ENCODE measurements at places on chromosomes 1 and 21.

DNA sequence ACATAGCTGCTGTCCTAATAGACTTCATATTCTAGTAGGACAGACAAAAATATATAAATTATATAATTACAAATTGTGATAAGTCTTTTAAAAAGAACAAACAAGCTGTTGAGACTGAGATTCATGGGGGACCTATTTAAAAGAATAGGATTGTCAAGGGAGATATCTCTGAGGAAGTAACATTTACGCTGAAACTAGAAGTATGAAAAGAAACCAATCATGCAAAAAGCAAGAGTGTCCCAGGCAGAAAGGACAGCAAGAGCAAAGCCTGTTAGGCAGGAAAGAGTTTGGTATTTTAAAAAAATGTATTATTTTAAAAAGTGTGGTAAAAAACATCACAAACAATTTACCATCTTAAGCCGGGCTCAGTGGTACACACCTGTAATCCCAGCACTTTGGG is 9.1 kb upstream of the METTL13 start:
- no peak for DNase-seq

DNA sequence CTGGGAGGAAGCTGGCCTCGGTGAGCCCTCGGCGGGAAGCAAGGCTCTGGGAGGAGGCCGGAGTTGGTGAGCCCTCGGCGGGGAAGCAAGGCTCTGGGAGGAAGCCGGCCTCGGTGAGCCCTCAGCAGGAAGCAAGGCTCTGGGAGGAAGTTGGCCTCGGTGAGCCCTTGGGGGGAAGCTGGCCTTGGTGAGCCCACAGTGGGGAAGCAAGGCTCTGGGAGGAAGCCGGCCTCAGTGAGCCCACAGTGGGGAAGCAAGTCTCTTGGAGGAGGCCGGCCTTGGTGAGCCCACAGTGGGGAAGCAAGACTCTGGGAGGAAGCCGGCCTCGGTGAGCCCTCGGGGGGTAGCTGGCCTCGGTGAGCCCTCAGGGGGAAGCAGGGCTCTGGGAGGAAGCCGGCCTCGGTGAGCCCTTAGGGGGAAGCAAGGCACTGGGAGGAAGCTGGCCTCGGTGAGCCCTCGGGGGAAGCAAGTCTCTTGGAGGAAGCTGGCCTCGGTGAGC is 36.0 kb downstream of the KRTAP10-1 start:
- DNase-seq, result no peak

DNA sequence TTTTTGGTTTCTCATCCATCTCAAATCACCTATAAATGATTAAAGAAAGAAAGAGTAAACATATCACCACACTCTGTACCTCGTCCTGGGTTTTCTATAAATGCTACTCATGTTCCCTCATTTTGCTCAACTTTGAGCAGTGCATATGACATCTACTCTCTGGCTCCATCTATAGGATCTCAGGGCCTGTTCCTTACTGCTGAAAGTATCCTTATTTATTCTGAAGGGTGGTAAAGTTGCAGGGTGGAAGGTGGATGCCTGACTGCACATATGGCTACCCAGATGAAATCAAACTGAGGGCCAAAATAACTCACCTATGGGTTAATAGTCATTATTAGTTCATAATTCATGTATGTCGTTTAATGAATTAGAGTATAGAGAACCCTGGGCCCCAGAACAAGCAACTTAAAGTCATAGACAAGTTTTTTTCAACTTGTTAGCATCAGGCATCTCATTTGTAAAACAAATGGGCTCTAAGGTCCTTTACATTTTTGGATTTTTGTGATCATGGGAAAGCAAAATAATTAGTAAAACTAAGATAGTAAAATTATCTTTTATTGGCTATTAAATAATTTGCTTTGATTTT is 46.5 kb downstream of the NCF2 start:
- DNase-seq, result peak; percentile 45

DNA sequence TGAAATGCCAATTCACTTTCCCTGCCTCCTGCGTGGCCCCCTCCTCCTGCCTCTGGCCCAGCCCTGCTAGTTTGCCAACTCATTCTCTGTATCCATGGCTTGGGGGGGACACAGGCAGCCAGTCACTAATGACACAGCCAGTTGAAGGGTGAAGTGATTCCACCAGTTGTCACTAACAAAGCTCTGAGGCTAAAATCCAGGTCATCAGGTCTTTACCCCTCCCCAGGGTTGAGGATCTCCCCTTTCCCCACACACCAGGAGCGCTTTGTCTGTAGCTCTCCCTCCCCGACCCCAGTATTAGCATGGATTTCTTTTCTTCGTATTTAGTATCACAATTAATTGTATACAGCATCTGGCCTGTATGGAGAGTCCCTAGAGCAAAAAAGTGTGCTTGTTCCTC is 394.1 kb downstream of the RRAGC start:
- no peak for DNase-seq

DNA sequence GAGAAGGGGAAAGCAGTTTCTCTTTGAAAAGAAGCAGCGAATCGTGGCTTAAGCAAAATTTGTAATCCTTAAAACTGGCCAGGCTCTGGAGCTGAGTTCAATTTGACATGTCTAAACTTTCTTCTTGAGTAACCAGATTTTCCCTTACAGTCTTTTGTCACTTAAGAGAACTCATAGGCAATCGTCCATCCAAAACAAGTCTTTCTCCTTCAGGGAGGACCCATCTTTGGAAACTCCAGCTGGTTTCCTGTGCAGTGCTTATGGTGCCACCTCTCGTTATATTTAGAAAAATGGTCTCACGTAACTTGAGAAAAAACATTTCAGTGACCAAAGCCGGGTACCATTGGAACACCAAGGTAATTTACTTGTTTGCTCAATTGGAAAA is 1.8 kb upstream of the PTTG1IP start:
- DNase-seq, result peak; percentile 40

DNA sequence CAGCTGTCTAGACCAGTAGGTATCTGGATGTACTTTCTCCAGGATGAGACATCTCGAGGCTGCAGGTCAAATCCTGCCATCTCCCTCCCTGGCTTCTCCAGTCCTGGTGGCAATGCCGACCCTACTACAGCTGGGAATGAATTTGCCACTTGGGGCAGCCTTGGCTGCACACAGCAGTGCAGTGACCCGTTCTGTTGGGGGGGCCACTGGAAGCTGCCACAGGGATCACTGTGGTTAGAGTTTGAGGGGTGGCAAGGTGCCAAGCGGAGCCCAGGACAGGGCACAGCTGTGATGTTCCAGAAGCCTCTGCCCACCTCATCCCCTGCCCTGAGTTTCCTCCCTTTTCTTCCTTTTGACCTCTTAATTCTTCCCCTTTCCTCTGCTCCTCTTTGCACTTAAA is 17.1 kb downstream of the COL6A2 start:
- no peak for DNase-seq

- no peak for DNase-seq
These were observed 3.2 kb upstream of the B3GALT2 start for GRCh38 chr1:193189442-193190095.

- DNase-seq, result no peak
These were observed 1.0 kb downstream of the RD3 start for GRCh38 chr1:211490821-211491415.

GRCh38 chr1:210616356-210616755 is 287.7 kb downstream of the HHAT start:
- DNase-seq, result no peak

All from central memory CD4-positive, alpha-beta T cell (primary cell).